Mammary epithelial cell (primary cell): ENCODE measurements at places on chromosomes 2 and 18. TPM values are rescaled to one million over a fixed set of nuclear protein-coding genes. Genes with fewer than 3 reads are reported as not detected.

DNA sequence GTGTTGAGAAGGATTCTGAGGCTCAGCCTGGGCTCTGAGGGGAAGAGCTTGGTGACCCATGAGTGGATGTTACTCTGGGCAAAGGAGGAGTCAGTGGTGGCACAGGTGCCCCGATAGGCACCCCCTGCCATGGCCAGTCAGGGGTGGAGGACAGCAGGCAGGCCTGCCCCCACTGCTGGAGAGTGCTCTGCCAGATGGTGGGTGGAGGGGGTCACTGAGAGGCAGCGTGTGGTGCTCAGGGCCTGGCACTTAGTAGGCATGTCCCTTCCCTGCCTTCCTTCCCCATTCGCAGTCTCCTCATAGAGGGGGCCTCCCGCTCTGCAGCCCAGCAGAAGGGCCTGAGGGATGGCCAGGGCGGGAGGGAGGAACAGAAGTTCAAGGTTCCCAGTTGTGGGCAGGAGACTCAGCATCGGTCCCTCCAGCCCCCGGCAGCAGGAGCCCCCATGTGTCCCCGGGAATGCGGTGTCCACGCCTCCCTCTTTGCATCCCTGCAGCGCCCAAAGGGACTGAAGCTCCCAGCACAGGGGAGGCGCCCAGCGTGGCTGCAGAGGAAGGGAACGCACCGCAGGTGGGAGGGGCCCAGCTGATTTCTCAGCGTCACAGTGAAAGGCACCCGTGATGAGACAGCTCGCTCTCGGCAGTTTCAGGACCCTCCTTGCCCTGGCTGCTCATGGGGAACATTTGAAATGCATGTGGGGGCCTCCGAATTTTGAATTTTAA is 5.7 kb upstream of the SNED1 start:
- no peak for DNase-seq

- DNase-seq = peak; percentile 11
Observed at GRCh38 chr18:27017901-27018500, 152.5 kb upstream of the AQP4 start.

GRCh38 chr2:162103443-162104009 is 29.5 kb upstream of the DPP4 start:
- DNase-seq = no peak

GRCh38 chr2:209145941-209146681 is 277.7 kb upstream of the MAP2 start:
- no peak for DNase-seq

- no peak for DNase-seq
Observed at GRCh38 chr2:153939124-153939796, 67.5 kb downstream of the GALNT13 start.

Gene C2orf92
- polyA plus RNA-seq = 0.84 TPM

Gene CRYGC
- polyA plus RNA-seq = 0.23 TPM

Gene ZAP70
- 0.06 TPM for polyA plus RNA-seq

Gene GPC1
- 178 TPM for polyA plus RNA-seq

Gene ITGA4
- 8.7 TPM for polyA plus RNA-seq

Gene ARHGAP15
- not detected for polyA plus RNA-seq
